ENCODE measurements at places on chromosomes 4 and X.

DNA sequence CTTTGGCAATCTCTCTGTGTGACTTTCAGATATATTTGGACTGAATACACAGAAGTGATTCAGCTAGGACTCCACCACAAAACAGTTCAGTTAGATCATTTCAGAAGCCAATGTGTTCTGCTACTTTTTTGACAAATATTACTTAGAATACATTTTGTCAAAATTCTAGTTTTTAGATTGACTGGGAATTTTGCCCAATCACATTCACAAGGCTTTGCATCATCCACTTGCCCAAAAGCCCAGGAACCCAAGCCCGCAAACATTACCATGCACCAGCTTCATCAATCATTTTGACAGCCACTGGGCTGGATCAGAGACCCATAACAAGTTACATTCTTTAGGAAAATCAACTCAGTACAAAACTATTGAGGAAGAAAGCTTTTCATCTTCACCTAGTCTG is 256.6 kb upstream of the NDST3 start:
- DNase-seq, result no peak

- no peak for DNase-seq
Observed at GRCh38 chrX:153216926-153217325, 37.8 kb downstream of the MAGEA1 start.

- no peak for DNase-seq
Observed at GRCh38 chr4:5882947-5883346, 9.9 kb downstream of the CRMP1 start.

- no peak for DNase-seq
Observed at GRCh38 chr4:24209131-24209530, 319.3 kb upstream of the PPARGC1A start.

DNA sequence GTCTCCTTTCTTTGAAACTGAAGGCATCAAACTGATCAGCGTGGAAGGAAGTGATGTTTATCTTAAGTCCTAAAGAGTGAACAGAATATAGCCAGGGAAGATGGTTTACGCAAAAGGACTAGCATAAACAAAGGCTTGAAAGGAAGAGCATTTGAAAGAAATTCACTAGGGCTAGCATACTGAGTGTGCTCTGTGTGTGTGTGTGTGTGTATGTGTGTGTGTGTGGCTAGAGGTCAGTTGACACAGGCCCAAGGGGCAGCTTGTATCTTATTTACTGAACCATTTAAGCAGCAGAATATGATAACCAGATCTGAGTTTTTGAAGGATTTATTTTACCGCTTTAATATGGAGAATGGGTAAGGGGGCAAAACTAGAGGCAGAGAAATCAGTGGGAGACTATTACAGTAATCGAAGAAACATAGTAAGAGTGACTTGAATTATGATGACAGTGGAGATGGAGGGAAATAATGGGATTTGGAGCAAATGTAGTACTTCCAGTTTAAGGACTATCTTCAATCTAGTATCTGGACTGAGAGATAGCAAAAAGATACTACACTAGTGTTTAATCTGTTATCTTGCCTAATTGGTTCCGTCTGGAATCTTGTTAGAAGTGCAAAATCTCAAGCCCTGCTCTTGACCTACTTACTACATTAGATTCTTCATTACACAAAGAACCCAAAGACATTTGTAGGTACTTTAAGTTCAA is 36.9 kb downstream of the CEP44 start:
- no peak for DNase-seq

DNA sequence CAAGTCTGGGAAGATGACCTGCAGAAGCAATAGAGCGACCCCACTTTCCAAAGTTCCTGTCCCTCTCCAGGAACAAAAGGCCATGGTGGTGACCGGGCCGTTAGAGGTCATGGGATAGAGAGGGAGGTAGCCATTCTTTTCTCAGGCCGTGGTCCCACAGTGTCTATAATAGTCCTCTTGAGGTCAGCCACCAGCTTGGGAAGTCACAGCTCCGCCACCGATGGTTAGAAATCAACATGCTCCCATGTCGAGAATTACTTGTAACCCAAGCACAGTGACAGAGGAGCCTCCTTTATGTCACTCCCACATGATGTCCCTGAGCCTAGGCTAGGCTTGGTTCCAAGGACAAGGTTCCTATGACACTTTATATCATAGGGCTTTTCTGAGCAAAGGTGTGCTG is 48.3 kb upstream of the CBR4 start:
- DNase-seq, result no peak

- DNase-seq, result no peak
Observed at GRCh38 chr4:7964890-7965662, 25.4 kb upstream of the AFAP1 start.

DNA sequence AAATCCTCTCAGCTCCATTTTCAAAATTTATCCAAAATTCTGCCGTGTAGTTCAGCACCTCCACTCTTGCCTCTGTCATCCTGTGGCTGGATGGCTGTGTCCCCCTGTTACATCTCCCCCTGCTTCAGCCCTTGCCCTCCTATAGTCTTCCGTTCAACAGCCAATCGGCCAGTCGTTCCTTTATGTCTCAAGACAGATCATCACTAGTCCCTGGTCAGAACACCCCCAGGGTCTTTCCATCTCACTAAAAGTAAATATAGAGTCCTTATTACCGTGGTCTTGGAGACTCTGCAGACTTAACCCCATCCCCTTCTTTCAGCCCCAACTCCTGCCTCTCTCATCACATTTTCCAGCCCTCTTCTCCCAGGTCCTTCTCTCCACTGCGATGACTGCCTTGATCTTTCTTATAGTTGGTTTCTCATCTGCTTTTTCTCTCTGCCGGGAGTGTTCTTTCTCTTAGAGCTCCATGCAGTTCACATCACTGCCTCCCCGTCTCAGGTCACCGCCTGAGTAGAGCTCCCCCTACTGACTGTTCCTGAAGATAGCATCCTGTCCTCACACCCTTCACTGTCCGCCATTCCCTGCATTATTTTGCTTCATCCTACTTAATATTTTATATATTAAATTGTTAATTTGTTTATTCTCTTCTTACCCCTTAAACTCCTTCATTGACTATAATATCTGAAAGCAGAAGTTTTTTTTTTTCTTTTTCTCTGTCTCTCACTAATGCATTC is 736.9 kb upstream of the MAGEB2 start:
- no peak for DNase-seq

GRCh38 chr4:61996943-61997342 is 796.8 kb downstream of the ADGRL3 start:
- DNase-seq, result no peak

DNA sequence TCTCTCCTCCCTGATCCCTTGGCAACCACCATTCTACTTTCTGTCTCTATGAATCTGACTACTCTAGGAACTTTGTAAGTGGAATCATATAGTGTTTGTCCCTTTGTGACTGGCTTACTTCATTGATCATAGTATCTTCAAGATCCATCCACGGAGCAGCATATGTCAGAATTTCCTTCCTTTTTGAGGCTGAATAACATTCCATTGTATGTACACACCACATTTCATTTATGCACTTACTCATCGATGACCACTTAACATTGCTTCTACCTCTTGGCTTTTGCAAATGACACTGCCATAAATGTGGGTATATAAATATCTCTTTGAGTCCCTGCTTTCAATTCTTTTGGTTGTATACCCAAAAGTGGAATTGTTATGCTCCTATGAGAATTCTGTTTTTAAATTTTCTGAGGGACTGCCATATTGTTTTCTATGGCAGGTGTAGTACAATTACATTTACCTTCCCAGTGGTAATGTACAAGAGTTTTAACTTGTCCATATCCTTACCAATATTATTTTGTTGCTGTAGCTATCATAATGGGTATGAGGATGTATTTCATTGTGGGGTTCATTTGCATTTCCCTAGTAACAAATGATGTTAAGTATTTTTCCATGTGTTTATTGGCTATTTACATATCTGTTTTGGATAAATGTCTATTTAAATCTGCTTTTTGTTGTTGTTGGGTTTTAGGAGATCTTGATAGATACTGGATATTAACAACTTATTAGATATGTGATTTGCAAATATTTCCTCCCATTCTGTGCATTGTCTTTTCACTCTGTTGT is 466.1 kb downstream of the C4orf33 start:
- DNase-seq, result no peak

DNA sequence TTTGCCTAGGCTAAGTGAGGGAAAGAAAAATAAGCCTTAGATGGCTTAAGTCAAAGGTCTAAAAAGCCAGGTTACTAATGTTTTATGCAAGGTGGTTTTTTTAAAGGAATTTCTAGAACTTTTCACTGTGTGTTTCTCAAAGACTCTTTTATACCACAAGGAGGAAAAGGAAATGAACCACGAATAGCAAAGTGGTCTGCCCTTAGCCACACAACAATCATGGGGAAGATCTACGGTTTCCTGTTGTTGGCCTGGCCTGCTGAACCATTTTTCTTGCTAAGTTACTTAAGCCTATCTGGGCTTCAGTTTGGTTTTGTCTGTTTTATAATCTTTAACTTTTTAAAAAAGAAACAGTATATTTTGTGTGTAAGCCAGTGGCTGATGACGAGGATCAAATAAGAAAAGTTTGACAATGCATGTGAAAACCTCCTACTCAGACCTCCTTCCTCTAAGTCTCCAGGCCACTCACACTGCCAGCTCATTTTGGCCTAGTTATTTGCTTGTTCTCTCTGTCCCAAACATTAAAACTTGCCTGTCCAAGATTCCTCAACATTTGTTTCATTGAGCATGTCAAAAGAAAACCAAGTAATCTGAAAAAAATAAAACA is 56.7 kb upstream of the COL25A1 start:
- DNase-seq, result no peak

DNA sequence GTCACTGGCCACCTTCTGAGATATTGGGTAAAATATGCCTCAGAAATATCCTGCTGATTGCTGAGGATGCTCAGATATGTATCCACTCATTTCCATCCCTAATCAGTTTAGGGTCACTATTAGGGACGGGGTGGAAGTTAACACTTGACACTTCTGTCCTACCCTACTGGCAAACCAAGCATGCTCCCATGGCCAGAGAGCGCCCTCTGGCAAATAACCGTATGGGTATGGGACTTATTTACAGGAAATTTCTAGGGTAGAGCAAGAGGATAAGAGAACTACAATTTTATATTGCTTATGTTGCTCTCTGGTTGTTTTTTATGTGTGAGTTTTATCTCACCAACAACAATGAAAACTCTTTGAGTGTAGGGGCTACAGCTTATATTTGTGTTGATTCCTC is 86.8 kb upstream of the TSPAN7 start:
- no peak for DNase-seq

- no peak for DNase-seq
Observed at GRCh38 chr4:86108834-86109233, 251.0 kb downstream of the MAPK10 start.

GRCh38 chr4:184815046-184815877 is 10.5 kb downstream of the ACSL1 start:
- no peak for DNase-seq

GRCh38 chrX:21056622-21057021 is 317.6 kb upstream of the CNKSR2 start:
- no peak for DNase-seq

- DNase-seq, result no peak
Observed at GRCh38 chrX:39950018-39950688, 147.6 kb downstream of the BCOR start.

DNA sequence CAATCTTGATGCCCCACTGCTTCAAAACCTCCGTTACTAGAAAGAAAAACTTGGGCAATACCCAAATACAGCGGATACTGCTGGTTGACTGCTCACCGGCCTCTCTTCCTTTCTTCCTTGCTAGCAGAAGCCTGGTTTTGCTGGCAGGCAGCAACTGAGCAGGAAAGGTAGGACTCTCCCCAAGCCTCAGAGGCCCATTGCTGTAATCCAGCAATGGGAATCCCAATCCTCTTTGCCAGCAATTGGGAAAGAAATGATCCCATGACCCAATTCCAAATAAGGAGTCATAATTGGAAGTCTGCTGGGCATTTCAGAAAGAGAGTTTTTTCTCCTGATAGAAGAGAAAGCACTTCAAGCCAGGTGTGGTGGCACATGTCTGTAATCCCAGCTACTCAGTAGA is 394.5 kb downstream of the BCOR start:
- no peak for DNase-seq

GRCh38 chrX:72466493-72466892 is 106.2 kb downstream of the HDAC8 start:
- no peak for DNase-seq

GRCh38 chr4:45316257-45316656 is 589.9 kb upstream of the GNPDA2 start:
- DNase-seq, result no peak

DNA sequence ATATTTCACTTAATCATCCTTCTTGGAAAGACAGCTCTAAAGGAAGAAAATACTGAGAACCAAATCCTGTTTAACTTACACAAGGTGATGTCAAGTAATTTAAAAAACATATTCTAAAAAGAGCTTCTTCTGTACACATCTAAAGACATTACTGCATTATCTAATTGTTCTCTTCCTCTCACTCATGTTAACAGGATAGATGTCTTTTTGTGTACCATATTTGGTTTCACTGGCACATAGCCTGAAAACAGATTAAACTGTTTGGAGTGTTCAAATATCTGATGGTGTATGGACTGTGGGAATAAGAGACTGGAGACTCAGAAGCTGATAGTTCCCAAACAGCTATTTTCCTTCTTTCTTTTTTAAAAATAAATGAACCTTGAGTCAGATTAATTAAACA is 213.3 kb upstream of the MAB21L2 start:
- no peak for DNase-seq

- DNase-seq, result no peak
Observed at GRCh38 chr4:10879411-10880110, 195.0 kb upstream of the CLNK start.

- no peak for DNase-seq
Observed at GRCh38 chr4:8300832-8301231, 31.3 kb downstream of the HTRA3 start.

DNA sequence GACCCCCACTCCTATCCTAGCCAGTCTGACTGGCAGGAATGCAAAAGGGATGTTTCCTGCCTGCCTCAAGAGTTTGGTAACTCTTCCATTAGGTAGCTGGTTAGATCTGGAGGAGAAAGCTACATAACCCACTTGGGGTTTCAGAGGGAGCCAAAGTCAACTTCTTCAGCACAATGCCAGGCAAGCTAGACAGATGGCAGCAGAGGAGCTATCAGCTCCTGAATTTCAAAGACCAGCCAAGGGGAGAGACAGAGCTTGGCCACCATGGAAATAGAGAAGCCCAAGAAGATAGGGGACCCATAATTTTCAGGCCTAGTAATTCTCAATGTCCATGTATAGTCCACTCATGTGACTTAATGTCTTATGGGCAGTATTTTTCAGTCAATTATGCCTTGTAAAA is 56.4 kb downstream of the PGRMC1 start:
- no peak for DNase-seq

GRCh38 chr4:141706445-141706844 is 70.1 kb downstream of the IL15 start:
- DNase-seq, result no peak

DNA sequence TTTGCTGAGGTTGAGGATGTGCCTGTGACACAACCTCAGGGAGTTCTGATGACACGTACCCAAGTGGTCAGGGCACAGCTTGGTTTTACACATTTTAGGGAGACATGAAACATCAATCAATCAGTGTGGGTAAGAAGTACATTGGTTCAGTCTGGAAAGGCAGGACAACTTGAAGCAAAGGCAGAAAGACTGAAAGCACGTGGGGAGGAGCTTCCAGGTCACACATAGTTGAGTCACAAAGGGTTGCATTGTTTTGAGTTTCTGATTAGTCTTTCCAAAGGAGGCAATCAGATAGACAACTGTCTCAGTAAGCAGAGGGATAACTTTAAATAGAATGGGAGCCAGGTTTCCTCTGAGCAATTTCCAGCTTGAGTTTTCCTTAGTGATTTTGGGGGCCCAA is 1910.0 kb upstream of the AGA start:
- DNase-seq, result no peak

GRCh38 chr4:113007151-113007550 is 42.3 kb upstream of the ANK2 start:
- no peak for DNase-seq

GRCh38 chrX:111869639-111870034 is 6.3 kb upstream of the TRPC5OS start:
- no peak for DNase-seq

GRCh38 chr4:139530833-139531427 is 25.1 kb downstream of the SETD7 start:
- no peak for DNase-seq

Data from cortex of kidney (tissue), 1 donor.